ENCODE measurements at places on chromosomes 4 and X.

GRCh38 chrX:68914479-68914946, 85.7 kb downstream of the EFNB1 start:
- DNase-seq: no peak

- no peak for DNase-seq
These were observed 34.2 kb downstream of the FAM193A start for GRCh38 chr4:2570551-2571222.

DNA sequence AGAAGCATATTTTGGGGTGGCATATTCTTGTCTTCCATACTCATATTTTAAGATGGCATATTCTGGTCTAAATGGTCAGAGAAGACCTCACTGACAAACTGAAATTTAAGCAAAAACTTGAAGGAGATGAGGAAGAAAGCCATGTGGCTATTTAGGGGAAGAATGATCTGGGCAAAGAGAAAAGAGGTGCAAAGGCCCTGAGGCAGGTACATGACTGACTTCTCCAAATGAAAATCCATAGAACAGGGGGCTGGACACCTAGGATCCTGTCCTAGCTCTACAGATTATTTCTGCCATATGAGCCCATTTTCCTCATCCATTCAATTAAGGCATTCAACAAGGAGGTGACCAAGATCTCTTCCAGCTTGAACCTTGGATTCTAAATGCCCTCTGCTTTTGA, 105.6 kb downstream of the IRF2 start:
- no peak for DNase-seq

DNA sequence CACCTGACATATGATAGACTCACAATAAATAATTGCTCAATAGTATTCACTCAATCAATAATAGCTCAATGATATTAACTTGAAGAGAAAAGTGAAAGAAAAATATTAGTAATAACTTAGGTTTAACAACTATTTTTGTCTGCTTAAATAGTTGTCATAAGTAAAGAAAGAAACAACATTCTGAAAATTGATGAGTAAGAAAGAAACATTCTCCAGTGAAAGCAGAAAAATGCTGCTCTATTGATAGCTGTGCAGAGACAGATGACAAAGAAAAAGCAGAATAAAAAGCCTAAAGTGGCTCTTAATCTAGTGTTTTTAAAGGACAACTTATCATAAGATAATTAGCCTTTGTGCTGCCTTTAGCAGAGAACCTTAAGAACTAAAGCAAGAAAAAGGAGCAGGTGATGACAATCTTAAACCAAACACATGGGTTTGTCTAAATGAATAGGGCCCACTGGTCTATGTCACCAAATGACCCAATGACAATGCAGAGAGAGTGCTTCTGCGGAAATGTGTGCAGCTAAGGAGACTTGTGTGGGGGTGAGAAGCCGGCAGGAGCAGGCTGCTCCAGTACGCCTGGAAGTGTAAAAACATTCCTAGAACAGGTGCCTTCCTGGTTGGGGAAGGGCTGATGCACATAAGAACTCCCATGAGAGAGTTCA, 13.2 kb downstream of the HS3ST1 start:
- no peak for DNase-seq

GRCh38 chrX:261167-261918, 19.8 kb upstream of the PLCXD1 start:
- DNase-seq: peak; percentile 29

GRCh38 chrX:136182414-136182813, 35.1 kb downstream of the FHL1 start:
- DNase-seq: no peak

GRCh38 chr4:1357356-1358248, 10.6 kb downstream of the UVSSA start:
- peak; percentile 74 for DNase-seq

GRCh38 chr4:22407361-22407760, 108.5 kb downstream of the ADGRA3 start:
- DNase-seq: no peak

- DNase-seq: no peak
These were observed 134.9 kb downstream of the SLC4A4 start for GRCh38 chr4:71473541-71474240.

All from cerebellar cortex (tissue), 1 donor.